NCI-H187 treated with DMSO at 0.1 percent for 48 hours (cell line): ENCODE measurements at places on chromosomes 2 and 18.

GRCh38 chr2:27507293-27507692 lies 10.7 kb downstream of the GCKR start:
- DNase-seq: no peak

- peak; percentile 55 for DNase-seq
These were observed 346.2 kb downstream of the ZNF521 start for GRCh38 chr18:25005541-25006403.

DNA sequence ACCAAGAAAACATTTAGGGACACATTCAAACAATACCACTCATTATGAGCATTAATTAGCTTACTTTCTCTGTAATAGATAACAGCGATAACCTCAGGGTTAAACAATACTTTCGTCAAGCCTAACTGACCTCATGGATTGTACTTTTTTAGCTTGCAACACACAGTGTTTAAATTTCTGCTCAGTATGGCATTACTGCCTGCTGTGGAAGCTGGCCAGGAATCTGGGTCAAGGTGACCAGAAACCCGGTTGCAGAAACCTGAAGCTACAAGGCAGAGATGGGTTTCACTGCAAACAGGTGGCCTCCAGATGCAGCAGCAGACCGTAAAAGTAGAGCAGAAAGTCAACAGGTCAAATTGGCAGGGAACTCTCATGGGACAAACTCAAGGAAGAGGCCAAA lies 123.8 kb upstream of the FHL2 start:
- no peak for DNase-seq

DNA sequence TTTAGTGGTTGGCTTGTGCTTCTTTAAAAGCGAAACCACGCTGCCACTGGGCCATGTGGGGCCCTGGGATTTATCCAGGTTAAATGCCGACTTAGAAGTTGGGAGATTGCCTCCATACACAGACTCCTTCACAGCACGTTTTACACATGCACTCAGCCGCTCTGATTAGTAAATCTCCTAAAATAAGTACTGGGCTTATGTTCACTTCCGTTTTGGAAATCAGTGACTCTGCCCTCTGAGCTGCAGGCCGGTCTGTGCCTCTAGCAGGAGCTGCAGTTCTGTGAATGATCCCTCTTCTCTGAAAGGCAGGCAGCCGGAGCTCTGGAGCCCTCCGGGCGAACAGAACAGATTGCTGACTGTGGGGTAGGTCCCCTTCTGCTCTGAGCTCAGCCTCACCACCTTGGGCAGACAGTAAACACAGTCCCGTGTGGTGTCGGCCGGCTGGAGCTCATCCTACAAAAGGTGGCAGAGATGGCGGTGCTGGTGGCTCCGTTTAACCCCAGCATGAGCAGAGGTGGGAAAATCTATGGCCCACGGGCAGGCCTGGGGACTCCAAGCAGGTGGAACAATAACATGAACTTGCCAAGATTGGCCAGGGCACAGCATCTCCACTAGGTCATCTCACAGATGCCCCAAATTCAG lies 9.8 kb upstream of the RAB17 start:
- DNase-seq: no peak

DNA sequence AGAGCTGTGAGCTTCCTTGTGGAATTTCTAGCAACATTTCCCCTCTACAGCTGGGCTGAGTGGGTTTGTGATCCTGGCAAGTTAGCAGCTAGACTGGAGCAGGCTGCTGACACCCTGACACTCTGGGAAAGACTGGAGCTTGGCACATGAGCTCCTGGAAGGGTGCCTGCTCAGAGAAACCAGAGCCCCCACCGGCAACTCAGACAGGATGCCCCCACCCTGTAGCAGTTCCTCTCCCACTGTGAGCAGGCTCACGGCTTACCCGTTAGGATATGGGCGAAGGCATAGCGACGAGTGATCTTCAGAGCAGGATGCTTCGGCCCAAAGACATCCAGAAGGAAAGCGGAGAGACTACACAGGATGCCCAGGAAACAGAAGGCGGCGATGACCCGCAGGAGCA lies 11.2 kb downstream of the TMEM127 start:
- DNase-seq: no peak

GRCh38 chr2:222239945-222240675 lies 58.7 kb downstream of the PAX3 start:
- no peak for DNase-seq

- DNase-seq: no peak
These were observed 12.7 kb upstream of the DES start for GRCh38 chr2:219405451-219405850.

GRCh38 chr2:162581959-162582798 lies 238.2 kb downstream of the GCA start:
- DNase-seq: no peak

- no peak for DNase-seq
These were observed 38.6 kb downstream of the STON1 start for GRCh38 chr2:48568547-48568946.

- no peak for DNase-seq
These were observed 306.2 kb downstream of the SETBP1 start for GRCh38 chr18:44986933-44987332.

DNA sequence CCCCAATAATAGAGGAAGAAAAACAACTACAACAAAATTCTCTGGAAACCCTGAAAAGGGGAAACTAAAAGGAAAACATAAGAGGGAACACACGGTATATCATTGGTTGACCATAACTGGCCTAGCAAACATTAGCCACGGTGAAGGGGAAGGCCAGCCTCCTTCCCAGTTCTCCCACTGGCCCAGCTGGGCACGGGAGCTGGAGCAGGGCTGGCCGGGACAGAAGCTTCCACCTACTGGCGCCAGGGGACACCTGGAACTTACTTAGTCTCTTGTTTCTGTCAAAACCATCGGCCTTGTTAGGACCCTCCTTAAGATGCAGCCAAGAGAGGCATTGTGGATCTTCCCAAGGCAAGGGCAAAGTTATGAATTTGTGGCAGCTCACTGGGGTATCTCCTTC lies 56.1 kb upstream of the DLGAP1 start:
- no peak for DNase-seq

GRCh38 chr18:62505669-62506494 lies 16.9 kb upstream of the ZCCHC2 start:
- DNase-seq: no peak

DNA sequence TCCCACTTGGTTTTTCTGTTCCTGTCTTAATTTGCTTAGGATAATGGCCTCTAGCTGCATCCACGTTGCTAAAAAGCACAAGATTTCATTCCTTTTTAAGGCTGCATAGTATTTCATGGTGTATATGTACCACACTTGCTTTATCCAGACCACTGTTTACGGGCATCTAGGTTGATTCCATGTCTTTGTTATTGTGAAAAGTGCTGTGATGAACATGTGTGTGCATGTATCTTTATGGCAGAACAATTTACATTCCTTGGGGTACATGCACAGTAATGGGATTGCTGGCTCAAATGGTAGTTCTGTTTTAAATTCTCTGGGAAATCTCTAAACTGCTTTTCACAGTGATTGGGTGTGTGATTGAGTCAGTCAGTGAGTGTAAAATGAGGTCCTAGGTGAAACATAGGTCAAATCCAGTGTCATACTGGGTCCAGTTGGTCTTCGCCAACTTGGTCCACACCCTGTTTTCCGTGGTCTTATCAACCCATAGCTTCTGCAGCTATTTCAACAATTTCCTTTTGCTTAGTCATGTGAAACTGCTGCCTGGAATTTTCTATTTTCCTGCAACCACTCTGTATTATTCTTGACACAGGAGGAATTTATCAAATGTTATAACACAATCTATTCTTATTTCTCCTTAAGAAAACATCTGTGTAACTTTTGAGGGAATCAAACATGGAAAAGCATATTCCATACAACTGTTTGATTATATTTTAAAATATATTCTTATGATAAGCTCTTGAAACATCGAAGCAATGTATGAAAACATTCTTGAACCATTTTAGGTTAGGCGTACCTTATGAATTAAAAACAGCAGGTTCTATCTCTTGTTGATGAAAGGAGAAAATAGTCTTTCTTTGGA lies 82.9 kb downstream of the ADCYAP1 start:
- DNase-seq: no peak

- no peak for DNase-seq
These were observed 19.0 kb downstream of the DYM start for GRCh38 chr18:49441338-49441938.

GRCh38 chr2:112465382-112465781 lies 16.6 kb upstream of the TTL start:
- DNase-seq: no peak

DNA sequence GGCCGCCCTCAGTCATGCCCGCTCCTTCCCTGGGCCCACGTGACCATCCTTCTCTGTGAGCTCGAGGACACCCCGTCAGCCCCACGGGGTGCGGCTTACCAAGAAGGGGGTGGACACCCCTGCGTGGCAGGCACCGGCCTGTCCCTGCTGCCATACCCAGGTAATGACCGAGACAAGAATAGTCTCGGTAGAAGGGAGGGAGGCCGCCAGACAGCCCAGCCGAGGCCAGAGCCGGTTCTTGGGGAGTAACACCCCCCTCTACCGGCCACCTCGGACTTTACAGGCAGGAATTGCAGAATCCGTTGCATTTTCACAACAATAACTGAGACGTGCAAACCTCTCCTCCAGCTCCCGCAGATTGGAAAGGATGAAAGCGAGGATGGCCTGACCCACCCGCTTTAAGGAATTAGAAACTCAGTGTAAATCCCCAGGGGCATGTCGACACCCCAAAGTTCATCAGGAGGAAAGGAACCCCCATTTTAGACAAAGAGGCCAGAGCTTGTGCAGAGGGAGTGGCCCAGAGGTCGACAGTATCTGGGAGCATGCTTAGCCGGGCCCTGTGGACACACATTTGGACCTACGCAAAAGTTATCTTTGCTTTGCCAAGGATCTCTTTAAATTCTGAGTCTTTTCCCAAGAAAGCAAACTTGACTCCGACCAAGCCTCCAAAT lies 60.1 kb upstream of the GLI2 start:
- DNase-seq: no peak

DNA sequence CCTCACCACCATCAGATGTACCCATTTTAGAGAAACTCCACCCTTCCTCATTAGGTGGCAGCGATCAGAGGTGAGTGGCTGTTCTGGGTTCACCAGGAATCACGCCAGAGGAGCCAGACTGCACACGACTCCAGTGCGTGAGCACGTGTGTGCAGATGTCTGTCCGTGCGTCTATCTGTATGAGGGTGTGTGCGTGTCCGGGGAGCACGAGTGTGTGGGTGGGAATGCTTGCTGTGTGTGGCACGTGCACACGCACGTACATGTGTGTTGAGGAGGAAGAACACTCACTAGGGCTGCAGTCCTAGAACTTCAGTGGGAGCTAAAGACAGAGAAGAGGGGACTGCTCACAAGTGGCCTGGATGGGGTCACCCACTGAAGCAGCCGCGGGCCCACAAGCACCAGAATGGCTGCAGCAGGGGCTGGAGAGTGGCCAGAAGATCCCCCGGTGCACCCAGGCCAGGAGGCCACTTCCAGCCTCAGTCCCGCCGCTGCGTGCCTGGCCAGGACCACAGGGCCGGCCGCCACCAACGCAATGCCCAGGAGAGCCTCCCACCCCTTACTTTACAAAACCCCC lies 13.9 kb downstream of the HDAC4 start:
- DNase-seq: no peak

- no peak for DNase-seq
These were observed 683.5 kb upstream of the SALL3 start for GRCh38 chr18:78296166-78296565.

DNA sequence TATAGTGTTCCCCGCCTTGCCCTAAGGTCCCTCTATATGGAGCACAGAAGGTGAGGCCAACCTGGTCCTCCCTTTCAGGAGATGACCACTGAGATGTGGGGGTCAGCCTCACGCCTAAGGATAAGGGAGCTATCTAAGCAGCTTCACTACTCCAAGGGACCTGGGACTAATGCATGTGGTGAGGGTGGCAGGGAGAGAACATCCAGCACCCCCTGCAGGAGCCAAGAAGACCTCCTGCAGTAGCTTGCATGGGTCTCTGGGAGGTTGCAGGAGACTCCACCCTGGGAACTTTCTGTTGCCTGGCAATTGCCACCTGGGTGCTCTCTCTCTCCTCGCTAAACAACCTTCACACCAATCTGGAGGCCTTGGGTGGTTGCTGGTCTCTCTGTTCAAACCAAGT lies 93.0 kb upstream of the KLHL29 start:
- DNase-seq: no peak

DNA sequence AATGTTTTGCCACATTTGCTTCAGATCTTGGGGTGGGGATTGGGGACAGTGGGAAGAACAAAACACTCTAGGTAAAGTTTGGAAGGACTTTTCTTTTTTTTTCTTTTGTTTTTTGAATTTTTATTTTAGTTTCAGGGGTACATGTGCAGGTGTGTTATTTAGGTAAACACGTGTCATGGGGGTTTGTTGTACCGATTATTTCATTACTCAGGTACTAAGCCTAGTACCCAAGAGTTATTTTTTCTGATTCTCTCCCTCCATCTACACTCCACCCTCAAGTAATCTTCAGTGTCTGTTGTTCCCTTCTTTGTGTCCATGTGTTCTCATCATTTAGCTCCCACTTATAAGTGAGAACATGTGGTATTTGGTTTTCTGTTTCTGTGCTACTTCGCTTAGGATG lies 73.3 kb downstream of the FASTKD2 start:
- no peak for DNase-seq

DNA sequence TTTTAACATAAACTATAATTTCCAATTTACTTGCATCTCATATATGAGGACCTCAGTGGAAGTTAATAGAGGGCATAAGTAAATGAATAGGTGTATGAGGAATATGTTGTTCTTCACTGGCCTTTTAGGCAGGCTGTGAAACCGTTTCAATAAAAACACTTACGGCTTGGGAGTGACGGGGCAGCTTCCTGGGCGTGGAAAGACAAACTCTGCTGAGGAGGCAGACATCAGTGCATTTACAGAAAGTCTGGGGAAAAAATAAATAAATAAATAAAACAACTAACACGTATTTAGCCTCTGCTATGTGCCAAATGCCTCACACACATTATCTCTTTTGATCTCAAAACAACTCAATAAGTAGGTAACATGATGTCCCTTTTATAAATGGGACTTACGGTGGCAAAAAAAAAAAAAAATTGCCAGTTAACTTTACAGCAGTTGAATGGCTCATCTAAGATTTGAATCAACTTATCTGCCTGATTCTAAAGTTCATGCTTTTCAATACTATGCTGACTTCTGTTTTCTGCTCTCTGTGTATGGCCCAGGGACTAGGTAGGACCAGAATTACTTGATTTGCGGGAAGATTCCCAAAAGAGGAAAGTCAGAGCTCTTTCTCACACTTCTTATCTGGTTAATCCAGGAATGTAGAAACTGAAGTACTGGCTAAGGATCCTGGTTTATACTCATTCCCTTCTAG lies 77.5 kb upstream of the LRATD1 start:
- no peak for DNase-seq

- no peak for DNase-seq
These were observed 28.8 kb upstream of the TMEM18 start for GRCh38 chr2:705971-706511.

GRCh38 chr2:133452146-133452545 lies 116.1 kb downstream of the NCKAP5 start:
- no peak for DNase-seq

GRCh38 chr2:219542931-219543595 lies 546 bp downstream of the CHPF start:
- DNase-seq: no peak

DNA sequence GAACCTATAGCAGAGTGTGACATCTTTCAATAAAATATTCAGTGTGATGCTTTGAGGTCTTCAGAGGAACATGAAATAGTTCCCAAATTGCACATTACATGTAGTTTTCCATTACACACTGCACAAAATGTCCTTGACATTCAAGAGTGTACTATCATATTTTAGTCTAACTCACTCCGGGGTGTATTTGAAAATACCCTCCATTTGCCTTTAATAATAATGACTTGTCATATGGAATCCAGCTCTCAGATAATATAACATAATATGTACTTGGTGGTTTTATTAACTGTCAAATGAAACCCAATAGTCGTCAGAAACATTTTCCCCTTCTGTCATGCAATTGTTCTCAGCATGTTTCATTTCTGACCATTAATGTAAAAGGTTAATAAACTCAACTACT lies 176.7 kb upstream of the CDH19 start:
- DNase-seq: no peak
